Cerebellar nuclear complex (tissue), 1 donor: ENCODE measurements at places on chromosomes 4 and X.

- DNase-seq = no peak
Observed at GRCh38 chrX:3094261-3094660, 53.0 kb downstream of the ARSF start.

GRCh38 chrX:617891-618290 is 12.7 kb upstream of the SHOX start:
- no peak for DNase-seq

GRCh38 chrX:84199688-84200087 is 11.7 kb upstream of the RPS6KA6 start:
- no peak for DNase-seq

- no peak for DNase-seq
Observed at GRCh38 chrX:49155243-49155899, 7.2 kb upstream of the MAGIX start.
